K562 (cell line): ENCODE measurements at places on chromosomes 3 and 15. TPM values are rescaled to one million over a fixed set of nuclear protein-coding genes. Genes with fewer than 3 reads are reported as not detected.

GRCh38 chr3:60854791-60855190 is 396.5 kb downstream of the FHIT start:
- DNase-seq = no peak

DNA sequence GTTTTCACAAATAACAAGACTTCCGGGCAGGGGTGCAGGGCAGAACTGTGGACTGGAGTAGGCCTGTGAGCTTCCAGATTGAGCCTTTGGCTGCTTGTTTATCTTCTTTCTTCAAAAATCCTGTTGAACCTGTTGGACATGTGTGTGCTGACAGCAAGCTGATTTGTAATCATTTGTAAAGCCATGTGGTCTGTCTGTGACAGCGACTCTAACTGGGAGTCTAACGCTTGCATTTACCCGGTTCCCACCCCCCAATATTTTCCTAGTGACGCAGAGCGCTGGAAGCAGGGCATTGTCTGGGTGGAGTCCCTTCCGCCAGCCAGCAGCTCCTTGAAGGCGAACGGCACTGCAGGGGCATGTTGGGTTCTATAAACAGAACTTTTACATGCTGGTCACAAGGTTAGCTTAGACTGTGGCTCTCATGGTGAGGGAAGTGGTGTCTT is 85.7 kb upstream of the MYZAP start:
- no peak for DNase-seq

HDGFL3 gene
- total RNA-seq = 33.6 and 37.6 TPM in 2 replicates

DNA sequence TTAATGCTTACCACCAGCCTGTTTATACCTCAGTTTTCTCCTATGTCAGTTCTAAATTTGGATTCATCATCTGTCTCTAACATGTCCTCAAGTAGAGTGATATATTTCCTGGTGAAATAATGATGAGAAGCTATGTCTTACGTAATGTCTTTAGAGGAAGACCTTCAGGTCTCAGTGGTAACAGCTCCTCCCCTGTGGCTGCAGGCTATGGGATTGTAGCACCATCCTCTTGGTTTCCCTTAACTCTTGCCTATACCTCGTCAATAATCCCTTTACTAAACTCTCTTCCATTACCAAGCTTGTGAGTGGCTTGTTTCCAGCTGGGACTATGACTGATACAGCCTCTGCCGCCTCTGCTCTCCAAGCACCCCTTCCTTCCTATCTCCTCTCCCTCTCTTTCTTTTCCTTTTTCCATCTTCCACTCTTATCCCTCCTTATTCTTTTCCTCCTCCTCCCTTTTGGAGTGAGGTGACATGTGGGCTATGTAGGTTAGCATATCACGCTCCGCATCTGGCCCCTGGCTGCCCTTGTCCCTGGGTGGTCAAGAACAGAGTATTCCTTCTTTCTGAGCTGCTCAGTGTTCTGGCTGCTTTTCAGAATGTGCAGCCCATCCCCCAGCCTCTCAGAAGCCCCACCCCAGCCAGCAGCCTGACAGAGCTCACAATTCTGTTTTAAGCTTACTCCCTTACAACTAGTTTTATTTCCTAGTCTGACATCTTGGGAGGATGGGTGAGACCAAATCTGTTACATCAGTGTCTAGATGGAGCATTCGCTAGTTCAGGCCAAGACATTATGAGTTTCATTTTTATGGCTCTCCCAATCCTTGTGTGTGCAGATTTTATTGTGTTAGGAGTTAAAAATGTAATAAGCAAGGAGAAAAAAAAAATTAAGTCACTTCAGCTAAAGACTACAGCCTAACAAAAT is 75.0 kb upstream of the RNU6-1 start:
- DNase-seq = peak; percentile 32

GRCh38 chr3:4996223-4996765 is 17.1 kb downstream of the BHLHE40 start:
- DNase-seq = peak; percentile 67

TRH gene
- total RNA-seq = not detected in 2 replicates

SLC12A1 gene
- total RNA-seq = not detected in 2 replicates

PLCH1 gene
- total RNA-seq = 0.42 and 0.53 TPM in 2 replicates

- no peak for DNase-seq
These were observed 121.1 kb upstream of the ALDH1A3 start for GRCh38 chr15:100758555-100758954.

DNA sequence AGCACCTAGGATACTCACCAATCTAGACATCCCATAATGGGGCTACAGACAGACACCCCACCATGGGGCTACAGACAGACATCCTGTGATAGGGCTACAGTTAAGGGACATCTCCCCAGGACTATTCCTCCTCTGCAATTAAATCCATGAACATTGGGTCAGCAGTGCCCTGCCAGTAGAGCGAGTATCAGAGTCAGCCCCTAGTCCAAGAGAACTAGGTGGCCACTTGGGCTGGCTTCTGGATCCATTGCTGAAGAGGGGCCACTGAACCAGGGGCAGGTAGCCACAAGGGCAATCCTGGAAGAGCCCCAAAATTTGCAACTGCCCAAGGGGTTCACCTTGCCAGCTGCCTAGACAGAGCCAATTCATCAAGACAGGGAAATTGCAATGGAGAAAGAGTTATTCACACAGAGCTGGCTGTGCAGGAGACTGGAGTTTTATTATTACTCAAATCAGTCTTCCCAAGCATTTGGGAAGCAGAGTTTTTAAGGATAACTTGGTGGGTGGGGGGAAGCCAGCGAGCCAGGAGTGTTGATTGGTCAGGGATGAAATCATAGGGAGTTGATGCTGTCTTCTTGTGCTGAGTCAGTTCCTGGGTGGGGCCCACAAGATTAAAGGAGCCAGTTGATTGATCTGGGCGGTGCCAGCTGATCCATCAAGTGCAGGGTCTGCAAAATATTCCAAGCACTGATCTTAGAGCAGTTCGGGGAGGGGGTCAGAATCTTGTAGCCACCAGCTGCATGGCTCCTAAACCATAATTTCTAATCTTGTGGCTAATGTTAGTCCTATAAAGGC is 170.2 kb upstream of the SMAD3 start:
- no peak for DNase-seq

GRCh38 chr15:99925661-99926461 is 192.6 kb upstream of the LYSMD4 start:
- DNase-seq = peak; percentile 20

- peak; percentile 97 for DNase-seq
These were observed 29.5 kb downstream of the SIAH2 start for GRCh38 chr3:150733373-150733935.

DNA sequence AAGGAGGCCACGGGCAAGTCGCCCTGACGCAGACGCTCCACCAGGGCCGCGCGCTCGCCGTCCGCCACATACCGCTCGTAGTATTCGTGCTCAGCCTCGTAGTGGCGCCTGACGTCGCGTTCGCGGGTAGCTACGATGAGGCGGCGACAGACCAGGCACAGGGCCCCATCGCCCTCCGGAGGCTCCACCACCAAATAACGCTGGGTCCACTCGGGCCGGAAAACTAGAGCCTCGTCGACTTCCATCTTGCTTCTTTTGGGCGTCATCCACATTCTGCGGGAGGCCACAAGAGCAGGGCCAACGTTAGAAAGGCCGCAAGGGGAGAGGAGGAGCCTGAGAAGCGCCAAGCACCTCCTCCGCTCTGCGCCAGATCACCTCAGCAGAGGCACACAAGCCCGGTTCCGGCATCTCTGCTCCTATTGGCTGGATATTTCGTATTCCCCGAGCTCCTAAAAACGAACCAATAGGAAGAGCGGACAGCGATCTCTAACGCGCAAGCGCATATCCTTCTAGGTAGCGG is at the start of gene EPM2AIP1:
EPM2AIP1 (minus strand) TSS at position 326 of the 520 bp plus-strand sequence; CDS start at position 272, 54 bp downstream.
- DNase-seq = peak; percentile 100

GRCh38 chr15:84669726-84670125 is 11.7 kb upstream of the NMB start:
- no peak for DNase-seq

DNA sequence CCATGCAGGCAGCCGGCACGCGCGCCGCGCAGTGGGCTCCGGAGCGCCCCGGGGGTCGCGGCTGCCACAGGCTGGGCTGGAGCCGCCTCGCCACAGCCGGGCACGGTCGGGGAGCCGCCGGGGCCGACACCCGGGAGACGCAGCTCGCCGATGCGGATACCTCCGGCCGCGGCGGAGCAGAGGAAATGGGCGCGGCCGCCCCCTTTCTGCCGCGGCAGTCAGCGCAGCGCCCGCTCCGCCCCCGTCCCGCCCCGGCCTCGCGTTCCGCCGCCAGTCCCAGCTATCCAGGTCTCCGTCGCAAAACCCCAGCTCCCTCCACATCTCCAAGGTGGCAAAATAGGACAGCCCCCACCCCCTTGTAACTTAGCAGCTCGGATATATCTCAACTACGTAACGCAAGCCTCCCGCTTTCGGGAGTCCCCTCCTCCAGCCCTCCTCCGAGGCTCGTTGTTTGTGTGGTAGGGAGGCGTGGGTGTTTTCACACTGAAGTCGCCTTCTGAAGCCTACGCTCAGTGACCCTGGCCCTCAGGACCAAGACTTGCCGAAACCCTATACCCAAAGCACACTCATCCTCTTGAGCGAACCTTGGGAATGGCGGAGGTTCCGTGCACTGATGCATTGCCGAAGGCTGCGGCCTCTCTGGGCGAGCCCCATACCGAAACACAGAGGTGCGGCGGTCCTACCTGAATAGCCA is at the start of gene SH3BP5:
SH3BP5 (minus strand) TSS at position 182 of the 694 bp plus-strand sequence; CDS start at position 4, 178 bp downstream.
- DNase-seq = peak; percentile 91

DNA sequence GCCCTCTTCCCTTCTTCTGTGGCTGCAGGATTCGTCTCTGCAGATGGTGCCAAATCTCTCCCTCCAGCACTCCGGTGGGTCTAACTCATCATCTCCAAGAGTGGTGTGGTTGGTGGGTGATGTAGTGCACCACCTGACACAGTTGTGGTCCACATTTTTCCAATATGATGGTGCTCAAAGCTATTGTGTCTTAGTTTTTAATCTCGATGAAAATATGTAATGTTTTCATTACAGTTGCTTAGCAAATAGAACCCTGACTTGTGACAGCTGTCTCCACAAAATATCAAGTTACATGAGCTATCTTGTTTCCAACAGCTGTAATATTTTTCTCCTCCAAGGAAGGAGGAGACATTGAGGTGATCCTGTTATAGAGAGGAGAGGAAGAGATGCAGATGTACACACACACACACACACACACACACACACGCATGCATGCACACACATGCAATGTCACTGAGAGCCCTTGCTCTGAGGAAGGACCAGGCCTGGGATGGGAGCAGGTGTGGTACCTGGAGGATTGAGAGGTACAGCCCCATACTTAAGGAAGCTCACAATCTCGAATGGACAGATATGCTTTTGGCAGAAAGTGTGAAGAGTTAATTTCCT is 15.7 kb upstream of the ESYT3 start:
- DNase-seq = no peak

SPATA12 gene
- not detected in 2 replicates for total RNA-seq

- DNase-seq = no peak
These were observed 379.9 kb upstream of the RBMS3 start for GRCh38 chr3:28901018-28901417.

GRCh38 chr15:82532383-82532990 is 7.8 kb downstream of the RPS17 start:
- DNase-seq = no peak
